T-helper 17 cell (primary cell): ENCODE measurements at places on chromosomes 4 and X.

DNA sequence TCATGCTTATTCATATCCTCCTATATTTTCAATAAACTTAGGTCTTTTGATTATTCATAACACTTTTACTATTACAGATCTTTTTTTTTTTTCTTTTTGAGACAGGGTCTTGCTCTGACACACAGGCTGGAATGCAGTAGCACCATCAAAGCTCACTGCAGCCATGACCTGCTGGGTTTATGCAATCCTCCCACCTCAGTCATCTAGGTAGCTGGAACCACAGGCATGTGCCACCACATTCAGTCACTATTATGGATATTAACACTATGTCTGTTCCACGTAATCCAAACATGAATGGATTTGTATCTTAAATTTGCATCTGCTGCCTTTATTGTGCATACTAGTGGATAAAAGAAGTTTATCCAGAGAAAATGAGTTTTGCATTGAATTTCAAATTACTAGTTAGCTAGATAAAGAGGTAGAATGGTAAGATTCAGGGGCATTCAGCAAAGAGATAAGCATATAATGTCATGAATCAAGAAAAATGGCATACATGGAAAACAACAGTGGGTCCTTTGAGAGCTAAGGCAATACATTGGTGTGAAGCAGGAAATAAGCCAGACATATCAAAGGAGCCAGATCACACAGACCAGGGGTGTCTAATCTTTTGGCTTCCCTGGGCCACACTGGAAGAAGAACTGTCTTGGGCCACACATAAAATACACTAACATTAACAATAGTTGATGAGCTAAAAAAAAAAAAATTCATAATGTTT lies 13.9 kb downstream of the ANAPC10 start:
- DNase-seq: no peak

- no peak for DNase-seq
Observed at GRCh38 chr4:114870987-114871386, 242.4 kb downstream of the NDST4 start.

DNA sequence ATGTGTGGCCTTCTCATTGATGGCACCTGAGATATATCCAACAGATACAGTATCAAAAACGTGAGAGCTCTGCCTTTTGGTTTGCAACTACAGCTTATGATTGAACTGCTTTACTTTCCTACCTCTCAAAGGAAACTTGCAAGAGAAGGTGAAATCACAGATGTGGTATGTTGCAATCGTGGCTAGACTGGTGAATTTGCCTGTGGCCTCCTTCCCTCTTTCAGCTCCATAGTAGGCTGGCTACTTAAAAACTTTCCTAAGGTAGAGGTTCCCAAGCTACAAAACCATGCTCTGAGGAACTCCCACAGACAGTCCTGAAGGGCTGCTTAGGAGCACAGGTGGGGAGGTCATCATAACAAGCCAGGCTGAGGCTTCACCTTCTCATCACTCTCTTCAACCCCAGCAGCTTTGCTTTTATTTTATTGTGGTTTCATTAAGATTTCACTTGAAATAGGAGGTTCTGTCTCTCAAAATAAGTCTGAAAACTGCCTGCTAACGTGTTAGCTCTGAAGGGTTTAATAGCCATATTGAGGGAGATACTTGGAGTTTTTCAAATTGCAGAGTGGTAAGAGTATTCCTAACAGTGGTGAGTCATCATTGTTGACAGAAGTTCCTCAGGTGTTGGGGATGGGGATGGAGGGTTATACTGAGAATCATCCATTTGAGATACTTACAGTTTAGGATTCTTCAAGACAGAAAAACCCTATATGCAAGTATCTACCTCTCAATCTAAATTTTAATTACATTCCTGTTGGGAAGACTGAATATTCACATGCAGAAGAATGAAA lies 93.5 kb upstream of the UCP1 start:
- DNase-seq: no peak

- DNase-seq: no peak
Observed at GRCh38 chrX:149871433-149871832, 9.6 kb upstream of the MAGEA8 start.
